ENCODE measurements at places on chromosomes 6 and 20. TPM values are rescaled to one million over a fixed set of nuclear protein-coding genes. Genes with fewer than 3 reads are reported as not detected.

GRCh38 chr20:62331347-62331746, 28.6 kb downstream of the ADRM1 start:
- no peak for DNase-seq

DNA sequence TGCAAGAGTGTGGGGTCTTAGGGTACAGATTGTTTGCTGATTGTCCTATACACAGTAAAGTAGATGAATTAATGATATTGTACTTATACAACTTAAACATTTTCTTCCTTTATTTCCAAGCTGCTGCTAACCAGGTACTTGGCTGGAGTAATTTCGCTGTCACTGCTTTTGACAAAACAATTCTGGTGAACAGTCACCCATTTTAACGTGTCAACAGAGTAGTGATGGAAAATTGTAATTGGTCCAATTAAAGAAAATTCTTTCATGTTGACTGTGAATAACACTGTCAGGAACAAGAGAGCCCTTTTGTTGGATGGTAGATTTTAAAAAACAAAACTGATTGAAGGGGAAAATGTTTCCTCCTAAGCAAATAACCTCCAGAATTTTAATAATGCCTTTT, 26.4 kb upstream of the MROH8 start:
- no peak for DNase-seq

- no peak for DNase-seq
Measured at GRCh38 chr6:157233686-157234085, 89.6 kb downstream of the TMEM242 start.

The RAET1L gene
- total RNA-seq, result not detected

Data from sciatic nerve (tissue), 2 donors.